Activated CD4-positive, CD25-positive, alpha-beta regulatory T cell treated with anti-CD3 and anti-CD28 coated beads, Interleukin-2, amount 50 U/mL, for 72 hours (primary cell): ENCODE measurements at places on chromosomes 2 and 18.

- no peak for DNase-seq
These were observed 141.1 kb downstream of the SP100 start for GRCh38 chr2:230557065-230557464.

DNA sequence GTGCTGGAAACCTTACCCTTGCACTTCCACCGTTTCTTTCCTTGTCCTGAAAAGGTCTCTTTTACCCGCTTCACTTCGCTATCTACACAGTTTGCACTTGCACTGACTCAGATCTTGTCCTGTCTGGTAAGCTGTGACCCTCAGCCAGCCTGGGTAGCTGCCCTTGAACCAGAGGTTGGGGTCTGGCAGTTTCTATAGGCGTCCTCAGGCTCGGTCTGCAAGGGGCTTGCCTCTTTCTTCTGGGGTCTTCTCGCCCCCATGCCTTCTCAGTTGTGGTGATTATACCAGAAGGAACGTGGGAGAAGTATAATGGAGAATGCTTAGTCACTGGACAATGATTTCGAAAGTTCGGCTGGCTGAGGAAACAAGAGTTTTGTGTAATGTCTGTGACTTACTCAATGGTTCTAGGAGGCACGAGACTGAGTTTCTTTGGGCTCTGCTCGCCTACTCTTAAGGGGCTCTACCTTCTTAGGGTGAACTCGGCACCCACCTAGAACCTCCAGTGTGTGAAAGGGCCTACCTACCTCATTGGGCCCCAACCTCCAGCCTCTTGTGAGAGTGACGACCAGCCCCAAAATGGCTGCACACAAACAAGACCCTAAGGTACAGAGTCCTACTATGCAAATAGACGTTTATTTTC is 6.9 kb upstream of the STAT1 start:
- DNase-seq, result peak; percentile 60

DNA sequence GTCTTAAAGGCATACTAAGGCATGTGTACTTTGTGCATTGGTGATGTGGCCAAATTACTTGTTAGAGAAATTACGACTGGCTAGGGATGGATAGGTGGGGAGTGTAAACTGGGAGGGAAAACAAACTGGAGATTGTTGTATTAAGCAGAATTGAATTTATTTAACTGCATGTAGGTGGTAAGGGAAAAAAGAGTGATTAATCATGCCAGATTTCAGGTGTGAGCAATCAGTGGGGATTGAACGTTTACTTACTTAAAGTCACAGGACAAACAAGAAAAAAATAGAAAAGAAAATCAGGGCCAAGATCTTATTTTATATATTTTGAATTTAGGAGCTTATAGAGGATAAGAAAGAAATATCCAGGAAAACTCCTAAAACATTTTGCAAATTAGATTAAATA is 88.6 kb downstream of the GULP1 start:
- DNase-seq, result no peak

DNA sequence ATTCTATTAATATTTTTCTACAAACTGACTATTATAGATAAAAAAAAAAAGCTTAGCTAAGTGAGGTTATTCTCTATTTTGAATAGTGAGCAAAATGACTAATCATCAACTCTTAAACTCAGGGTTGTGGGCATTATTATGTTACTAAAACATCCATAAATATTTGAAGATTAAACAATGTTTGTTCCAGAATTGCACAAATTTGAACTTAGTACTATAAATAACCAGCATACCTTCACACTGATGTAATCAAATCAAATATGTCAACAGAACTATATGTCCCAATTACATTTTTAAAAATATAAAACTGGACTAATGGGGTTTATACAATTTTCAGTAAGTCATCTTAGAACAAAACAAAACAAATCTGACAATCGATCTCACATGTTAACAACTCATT is 800.9 kb downstream of the LRP1B start:
- no peak for DNase-seq

DNA sequence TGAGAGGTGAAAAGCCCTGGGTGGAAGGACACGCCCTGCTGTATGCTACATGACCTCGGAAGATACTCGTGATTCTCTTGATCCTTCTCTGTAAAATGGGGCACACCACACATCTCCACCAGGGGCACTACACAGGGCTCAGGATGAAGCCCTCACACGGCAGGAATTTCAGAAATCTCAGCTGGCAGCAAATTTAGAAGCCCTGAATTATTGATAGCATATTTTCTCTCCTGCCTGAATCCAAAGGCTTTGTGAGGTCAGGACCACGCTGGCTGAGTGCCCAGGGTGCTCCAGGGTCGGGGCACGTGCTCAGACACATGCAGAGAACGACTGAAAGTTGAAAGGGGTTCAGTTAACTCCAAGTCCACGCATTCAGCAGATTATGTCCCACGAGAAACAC is 42.1 kb upstream of the GALR1 start:
- no peak for DNase-seq

DNA sequence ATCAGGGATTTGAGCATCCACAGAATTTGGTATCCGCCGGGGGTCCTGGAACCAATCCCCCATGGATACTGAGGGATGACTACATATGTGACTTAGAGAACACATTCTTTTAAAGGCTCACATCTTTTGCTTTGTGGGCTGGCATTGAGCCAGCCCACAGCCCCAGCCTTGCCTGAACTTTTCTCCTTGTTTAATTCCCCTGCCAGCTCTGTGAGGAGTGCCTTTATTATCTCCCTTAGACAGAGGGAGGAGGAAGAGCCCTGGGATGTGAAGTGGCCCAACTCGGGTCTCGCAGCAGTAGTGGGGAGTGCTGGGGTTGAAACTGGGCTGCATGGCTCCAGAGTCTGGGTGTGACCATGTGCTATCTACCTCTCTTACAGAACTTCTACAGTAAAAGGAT is 7.6 kb downstream of the TTC39C start:
- DNase-seq, result no peak

DNA sequence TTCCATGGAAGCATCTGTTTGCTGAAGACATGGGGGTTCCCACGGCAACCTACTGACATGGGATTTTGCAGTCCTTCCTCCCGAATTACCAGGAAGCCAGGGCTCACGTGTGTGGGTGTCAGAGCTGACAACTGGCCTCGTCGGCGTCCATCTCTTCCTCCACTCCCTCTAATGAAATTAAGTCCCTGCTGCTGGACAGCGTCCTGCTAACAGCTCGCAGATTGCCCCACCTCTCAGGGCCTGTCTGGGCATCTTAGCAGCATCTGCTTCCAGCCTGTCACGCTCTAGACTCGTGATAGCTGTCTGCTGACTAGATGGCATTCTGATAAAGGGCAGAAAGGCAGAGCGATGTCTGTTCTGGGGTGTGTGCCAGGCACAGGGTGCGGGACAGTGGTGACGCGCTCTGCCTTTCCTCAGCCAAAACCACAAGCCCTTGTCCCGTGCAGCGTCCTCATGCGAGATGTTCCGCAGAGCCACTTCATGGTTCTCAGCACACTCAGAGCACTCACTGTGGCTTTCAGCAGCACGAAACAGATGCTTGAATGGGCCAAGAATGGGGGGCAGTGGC is 161.1 kb downstream of the ARL4C start:
- DNase-seq, result no peak

GRCh38 chr18:22559414-22560274 is 141.9 kb upstream of the CTAGE1 start:
- no peak for DNase-seq

GRCh38 chr18:75210274-75211001 is at the start of gene TSHZ1:
TSHZ1 (plus strand) TSS chr18:75210797; CDS start chr18:75211877, 1,080 bp downstream.
- no peak for DNase-seq

- DNase-seq, result no peak
These were observed 28.0 kb upstream of the SMIM21 start for GRCh38 chr18:75455249-75456198.

DNA sequence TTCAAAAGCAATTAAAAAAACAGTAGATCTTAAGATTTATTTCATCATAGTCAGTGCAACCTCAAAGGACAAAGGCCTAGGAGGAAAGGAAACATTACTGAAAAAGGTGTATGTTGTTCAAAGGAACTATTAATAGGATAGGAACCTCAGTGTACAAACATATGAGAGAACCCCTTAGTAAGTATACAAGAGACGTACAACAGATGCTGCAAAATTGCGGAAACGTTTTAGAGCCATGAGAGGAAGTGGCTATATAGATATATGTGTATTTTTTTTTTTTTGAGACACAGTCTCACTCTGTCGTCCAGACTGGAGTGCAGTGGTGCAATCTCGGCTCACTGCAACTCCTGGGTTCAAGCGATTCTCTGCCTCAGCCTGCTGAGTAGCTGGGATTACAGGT is 22.2 kb downstream of the PIK3C3 start:
- no peak for DNase-seq

DNA sequence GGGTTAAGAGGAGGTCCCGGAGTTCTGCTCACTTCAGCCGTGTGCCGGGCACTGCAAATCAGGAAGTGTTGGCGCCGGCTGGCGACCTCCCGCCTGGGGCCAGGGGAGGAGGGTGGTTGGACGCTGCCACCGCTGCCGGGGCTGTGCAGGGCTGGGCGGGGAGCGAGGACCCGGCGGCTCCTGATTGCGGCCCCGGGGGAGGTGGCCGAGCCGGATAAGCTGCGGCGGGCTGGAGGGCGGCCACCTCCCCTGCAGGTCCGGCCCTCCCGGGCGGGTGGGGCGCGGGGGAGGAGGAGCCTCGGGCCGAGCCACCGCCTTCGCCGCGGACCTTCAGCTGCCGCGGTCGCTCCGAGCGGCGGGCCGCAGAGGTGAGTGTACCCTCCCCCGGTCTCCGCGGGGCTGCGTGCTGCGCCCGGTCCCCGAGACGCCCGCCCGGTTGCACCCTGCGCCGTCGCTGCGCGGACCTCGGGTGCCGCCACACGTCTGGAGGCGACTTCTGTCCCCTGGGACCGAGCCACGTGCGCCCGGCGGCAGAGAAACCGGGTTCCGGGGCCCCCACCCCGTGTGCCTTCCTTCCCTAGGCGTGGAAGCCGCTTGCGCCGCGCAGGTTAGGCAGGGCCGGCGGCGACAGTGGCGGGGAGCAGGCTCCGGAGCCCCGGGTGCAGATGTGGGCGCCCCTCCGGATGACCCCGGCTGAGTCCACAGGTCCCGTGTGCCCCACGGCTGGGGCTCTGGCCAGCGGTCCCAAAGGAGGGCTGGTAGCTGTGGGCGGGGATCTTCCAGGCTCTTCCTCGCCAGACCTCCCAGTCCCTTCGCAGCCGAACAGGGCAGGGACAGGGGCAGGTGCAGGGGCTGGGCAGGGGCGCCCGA is at the start of gene STEAP3:
STEAP3 (plus strand) TSS at position 314 of the 870 bp plus-strand sequence. CDS start 7,179 bp downstream, outside the sequence.
- DNase-seq, result no peak

GRCh38 chr2:28390746-28391563 is 1.7 kb upstream of the FOSL2 start:
- peak; percentile 60 for DNase-seq

DNA sequence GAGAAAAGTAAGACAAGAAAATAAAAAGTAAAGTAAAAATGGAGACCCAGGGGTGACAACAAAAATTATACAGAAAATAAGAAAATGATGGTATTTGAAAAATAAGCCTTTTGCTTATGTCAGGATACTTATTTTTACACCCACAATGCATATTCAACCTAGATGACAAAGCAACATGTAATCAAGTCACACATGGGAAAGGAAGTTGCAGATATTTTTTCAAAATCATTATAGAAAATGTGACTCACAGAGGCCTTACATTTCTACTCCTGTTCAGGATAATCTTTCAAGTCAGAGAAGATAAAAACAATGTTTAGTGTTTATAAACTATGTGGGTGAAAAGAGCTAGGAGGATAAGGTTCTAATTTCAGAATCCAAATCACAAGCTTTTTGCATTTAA is 275.3 kb upstream of the UBE2E3 start:
- no peak for DNase-seq

GRCh38 chr2:26649992-26650712 is 9.0 kb upstream of the CIB4 start:
- DNase-seq, result no peak

DNA sequence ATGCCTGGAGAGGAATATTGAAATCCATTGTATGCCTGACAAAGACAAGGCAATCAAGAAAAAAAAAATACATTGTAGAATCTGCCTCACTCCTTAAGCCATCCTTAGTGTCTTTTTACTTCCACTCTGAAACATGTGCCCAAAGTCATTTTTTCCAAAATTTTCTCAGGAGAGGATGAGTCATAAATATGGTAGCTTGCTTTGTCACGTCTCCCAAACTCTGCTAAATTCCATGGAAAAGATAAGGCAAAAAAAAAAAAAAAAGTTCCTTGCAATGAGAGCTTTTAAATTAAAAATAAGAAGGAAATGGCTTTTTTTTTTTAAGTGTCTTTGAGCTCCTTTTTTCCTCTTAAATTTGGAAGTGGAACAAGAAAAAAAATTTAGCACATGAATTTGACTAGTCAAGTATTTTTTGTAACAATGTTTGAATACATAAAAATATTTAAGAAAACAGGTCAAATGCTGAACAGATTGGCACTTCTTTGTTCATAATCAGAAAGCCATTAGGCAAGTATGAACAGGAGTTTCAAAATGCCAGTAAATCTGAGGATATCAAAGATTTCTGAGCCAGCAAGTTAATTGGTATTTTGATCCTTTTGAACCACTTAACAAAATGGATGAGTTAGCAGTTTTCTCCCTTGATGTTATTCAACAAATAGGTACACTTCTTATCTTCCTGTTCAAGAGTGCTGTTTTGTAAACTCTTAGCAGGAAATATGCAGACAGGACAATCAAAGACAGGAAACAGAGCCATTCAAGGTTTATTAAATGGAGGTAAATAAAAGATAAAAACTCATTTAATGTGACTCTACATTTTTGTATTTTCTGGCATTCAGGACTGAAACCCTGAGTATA is 247.3 kb upstream of the SP5 start:
- no peak for DNase-seq

GRCh38 chr2:175207741-175208438 is 26.4 kb upstream of the ATP5MC3 start:
- DNase-seq, result no peak

GRCh38 chr18:63303547-63303946 is 16.0 kb downstream of the BCL2 start:
- no peak for DNase-seq

DNA sequence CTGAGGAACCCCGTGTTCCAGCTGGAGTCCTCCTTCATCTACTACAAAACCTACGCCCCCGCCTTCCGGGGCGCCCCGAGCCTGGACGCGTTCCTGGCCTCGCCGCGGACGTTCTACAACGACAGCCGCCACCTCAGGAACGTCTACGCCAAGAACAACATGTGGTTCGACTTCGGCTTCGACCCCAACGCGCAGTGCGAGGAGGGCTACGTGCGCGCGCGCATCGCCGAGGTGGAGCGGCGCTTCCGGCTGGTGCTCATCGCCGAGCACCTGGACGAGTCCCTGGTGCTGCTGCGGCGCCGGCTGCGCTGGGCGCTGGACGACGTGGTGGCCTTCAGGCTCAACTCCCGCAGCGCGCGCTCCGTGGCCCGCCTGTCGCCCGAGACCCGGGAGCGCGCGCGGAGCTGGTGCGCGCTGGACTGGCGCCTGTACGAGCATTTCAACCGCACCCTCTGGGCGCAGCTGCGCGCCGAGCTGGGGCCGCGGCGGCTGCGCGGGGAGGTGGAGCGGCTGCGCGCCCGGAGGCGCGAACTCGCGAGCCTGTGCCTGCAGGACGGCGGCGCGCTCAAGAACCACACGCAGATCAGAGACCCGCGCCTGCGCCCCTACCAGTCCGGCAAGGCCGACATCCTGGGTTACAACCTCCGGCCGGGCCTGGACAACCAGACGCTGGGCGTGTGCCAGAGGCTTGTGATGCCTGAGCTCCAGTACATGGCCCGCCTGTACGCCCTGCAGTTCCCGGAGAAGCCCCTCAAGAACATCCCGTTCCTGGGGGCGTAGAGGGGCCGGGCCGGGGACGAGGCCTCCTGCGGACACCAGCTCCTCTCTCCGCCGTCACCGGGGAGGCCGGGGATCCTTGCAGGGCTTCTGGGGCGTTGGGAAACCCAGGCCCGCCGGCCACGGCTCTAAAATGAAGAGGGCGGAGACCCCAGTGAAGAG is 5.3 kb upstream of the NEU4 start:
- DNase-seq, result peak; percentile 41
